ENCODE measurements at places on chromosomes 6 and 20. TPM values are rescaled to one million over a fixed set of nuclear protein-coding genes. Genes with fewer than 3 reads are reported as not detected.

GRCh38 chr6:88882536-88882935 lies 80.9 kb downstream of the RNGTT start:
- DNase-seq = no peak

DNA sequence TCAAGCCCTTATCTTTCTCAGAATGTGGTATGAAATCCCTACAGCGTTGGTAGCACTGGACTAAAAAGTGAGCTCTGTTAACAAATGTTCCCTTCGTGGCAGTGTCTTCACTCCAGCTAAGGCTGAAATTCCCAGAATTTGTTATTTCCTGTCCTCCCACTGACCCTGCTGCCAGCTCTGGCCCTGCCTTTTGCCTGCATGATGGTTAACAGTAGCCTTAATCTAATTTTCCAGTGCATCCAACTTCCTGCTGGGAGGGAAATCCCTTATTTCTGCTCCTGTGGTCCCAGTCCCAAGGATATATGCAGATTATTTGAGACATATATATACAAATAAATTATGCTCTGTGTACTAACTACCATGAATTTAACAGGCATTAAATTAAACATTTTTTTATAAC lies 157.2 kb upstream of the CARMIL1 start:
- DNase-seq = no peak

DNA sequence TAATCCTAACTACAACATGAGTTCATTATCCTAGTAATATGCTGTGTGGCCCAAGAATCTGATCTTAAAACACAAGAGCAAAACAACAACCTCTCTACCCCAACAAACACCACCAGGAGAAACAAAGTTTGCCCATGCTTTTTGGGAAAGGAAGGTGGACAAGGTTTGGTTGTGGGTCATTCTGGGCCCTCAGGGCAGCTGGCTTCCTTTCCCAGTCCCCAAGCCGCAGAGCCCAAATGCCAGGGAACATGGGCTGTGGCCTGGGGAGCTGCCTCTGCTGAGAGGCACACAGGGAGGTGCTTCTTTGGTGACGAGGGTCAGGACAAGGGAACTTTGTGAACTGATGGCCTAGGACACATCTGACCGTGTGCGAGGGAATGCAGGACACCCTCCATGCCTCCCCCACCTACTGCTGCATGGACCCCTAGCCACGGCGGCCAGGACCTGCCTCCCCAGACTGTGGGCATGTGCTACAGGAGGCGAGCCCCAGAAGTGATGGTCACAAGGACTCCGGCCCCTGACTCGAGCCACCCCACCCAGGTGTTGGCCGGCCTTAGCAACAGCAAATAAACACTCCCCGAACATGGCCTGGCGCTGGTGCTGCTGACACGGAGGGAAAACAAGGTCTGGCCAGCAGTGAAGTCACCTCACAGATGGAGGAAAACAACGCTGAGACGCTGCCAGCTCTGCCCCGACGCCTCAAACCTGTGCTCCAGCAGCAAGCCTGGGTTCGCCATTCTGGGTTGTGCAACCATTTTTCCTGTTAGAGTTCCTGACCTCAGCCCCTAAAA lies 55.6 kb downstream of the RRBP1 start:
- no peak for DNase-seq

GRCh38 chr6:17086469-17086868 lies 15.4 kb upstream of the STMND1 start:
- DNase-seq = no peak

GRCh38 chr20:57133926-57134650 lies 132.4 kb downstream of the BMP7 start:
- no peak for DNase-seq

DNA sequence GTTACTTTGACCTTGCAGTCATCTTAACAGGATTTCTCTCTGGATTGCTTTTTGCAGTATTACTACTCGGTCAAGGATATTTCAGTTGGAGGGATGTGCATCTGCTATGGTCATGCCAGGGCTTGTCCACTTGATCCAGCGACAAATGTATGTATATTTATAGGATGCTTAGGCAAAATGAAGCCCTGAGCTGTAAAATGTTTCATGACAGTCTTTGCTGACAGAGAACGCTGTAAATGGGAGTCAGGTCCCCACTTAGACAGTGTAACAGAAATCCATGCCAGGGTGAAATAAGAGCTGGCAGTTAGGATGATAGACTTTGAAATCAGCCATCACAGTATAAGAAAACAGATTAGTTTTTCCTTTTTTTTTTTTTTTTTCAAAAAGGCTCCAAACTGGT lies 264.0 kb downstream of the LAMA2 start:
- DNase-seq = no peak

DNA sequence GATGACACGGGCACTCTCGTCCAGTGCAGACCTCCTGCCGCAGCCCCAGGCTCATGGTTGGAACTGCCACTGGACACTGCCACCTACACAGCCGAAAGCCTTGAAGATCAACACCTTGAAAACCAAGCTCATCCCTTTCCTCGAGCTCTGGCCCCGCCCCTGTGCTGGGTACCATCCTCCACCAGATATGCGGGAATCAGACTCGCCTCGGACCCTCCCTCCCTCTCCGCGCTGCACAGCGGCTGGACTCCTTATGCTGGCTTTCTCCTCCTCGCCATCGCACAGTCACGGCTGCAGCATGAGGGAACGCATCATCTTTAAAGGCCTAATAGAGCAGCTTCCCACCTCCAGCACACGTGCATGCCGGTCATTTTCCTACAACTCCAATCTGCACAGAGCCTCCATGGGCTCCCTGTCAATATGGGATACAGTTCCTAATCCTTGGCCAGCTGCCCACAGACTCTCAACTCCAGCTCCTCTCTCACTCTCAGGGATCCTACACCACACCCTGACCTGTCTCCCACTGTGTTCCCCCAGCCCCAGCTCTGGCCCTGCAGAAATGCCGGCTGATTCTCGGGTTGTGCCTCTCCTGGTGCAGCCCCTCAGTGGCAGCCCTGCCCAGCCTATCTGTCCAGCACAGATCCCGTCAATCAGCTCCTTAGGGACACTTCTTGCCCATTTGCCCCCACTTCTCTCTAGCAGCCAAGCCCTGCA lies 23.2 kb downstream of the TXNDC5 start:
- no peak for DNase-seq

DNA sequence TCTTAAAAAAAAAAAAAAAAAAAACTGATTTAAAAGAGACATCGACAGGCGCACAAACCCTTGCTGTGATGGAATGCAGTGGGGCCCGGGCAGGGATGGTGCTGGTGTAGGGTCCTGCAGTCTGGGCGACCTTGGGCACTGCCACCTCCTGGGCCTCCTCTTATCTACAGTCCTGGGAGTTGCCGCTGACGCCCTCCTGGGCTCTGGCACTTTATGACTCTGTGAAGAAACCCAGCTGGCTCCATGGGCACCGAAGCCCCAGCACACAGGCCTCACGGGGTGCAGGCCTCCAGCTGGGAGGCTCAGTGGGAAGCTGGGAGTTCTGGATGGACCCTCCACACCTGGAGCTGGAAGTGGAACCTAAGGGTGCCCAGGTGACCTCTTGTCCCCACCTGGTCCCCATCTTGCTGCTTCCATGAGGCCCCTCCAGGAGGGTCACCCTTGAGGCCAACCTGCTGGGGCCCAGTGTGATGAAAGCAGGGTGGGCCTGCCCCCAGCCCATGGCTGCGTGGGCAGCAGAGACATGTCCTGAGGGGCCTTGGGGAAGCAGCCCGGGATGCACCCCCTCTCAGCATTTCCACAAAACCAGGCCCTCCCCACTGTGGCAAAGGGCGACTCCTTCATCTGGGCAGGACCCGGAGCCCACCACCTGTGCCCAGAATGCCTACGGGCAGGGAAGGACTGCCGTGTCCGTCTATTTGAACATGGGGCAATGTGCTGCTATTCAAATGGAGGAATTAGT lies 104.9 kb downstream of the ASXL1 start:
- no peak for DNase-seq

The POPDC3 gene
- 3.0 TPM for total RNA-seq

The C6orf15 gene
- total RNA-seq = not detected

All from omental fat pad (tissue), 4 donors.